ENCODE measurements at places on chromosomes 3 and 15. TPM values are rescaled to one million over a fixed set of nuclear protein-coding genes. Genes with fewer than 3 reads are reported as not detected.

CLDN11 gene
- 96.8 TPM for total RNA-seq

ATP8B4 gene
- total RNA-seq = 1.8 TPM

ZFAND6 gene
- total RNA-seq = 66.6 TPM

TMEM45A gene
- 103 TPM for total RNA-seq

UBR1 gene
- 12.5 TPM for total RNA-seq

KCNMB2 gene
- total RNA-seq = not detected

DUOXA2 gene
- not detected for total RNA-seq

PTX3 gene
- total RNA-seq = 457 TPM

ABHD10 gene
- total RNA-seq = 9.9 TPM

UBXN7 gene
- total RNA-seq = 21.7 TPM

GXYLT2 gene
- total RNA-seq = 56.9 TPM

Measured in cardiac ventricle fibroblast (primary cell).